ENCODE measurements at places on chromosomes 1 and 21. TPM values are rescaled to one million over a fixed set of nuclear protein-coding genes. Genes with fewer than 3 reads are reported as not detected.
A peak's percentile ranks its signal among the peaks of the same experiment; 100 is the strongest.

DNA sequence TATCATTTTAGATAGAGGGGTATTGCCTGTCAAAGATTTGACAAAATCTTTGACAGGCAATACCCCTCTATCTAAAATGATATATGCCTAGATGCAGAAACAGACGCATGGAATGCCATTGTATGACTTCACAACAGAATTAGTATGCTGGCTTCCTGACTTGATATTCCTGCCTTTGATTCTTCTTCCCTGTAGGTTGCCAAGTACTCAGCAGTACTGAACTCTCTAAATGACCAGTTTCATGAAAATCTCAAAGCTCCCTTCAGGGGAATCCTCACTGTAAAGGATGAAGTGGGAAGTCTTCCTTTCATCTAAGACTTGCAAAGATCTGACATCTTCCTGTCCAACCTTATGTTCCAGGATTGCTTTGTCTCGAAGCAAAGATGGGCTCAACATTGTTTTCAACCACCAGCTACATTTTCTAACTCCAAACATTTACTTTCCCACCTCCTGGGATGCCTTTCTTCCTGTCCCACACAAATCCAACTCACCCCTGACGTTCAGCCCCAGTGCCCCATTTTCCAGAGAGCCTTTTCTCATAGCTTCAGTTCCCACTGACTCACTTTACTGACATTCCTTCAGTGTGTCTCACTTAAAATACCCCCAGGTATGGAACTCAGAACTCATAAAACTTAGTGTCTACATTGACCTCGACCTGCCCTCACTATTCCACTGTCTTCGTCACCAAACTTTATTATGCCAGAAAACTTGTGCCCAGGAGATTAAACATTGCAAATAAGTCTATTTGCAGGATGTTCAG is 67.3 kb upstream of the KCNJ6 start:
- DNase-seq = no peak

DNA sequence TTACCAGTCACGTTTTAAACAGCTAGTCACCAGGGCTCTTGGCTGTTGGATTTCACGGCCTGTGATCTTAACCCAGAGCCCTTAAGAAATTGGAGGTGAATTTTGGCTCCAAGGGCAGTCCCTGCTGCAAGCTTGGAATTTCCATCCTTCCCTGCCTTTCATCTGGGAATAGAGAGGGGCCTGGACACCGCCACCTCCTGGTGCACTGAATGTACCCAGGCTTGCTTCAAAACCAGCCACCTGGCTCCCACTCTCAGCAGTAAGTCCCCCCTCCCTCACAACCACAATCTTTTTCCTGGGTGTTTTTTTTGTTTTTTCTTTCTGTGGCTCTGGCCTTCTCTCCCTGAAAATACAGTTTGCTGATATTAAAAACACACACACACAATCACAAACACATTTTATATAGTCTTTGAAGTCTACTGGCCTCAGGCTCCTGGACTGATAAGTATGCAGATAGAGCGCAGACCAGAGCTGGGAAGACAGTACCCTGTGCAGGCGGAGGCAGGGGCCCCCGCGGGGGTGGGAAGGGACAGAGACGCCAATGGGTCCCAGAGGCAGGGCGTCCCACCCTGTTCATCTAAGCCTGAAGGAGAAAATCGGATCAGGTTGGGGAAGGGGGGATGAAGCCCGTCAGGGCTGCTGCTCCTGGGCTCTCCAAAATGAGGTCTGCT is 65.8 kb upstream of the IGSF21 start:
- DNase-seq = no peak

DNA sequence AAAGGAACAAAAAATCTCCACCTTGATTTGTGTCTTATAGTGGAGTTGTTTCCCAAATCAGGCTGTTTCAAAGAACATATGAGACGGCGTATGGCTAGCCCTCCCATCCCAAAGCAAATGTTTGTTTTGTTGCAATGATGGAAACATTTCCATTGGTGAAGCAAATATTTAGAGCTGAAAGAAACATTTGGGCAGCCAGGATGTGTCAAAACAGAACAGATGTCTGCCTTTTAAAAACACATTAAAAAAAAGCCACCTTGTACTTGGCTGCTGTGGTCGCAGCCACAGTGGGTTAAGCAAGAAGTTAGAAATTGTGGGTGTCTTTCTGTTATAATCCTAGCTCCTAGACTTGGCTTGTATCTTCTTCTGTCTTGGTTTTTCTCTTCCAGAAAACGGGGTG is 116.3 kb downstream of the PEX14 start:
- no peak for DNase-seq

DNA sequence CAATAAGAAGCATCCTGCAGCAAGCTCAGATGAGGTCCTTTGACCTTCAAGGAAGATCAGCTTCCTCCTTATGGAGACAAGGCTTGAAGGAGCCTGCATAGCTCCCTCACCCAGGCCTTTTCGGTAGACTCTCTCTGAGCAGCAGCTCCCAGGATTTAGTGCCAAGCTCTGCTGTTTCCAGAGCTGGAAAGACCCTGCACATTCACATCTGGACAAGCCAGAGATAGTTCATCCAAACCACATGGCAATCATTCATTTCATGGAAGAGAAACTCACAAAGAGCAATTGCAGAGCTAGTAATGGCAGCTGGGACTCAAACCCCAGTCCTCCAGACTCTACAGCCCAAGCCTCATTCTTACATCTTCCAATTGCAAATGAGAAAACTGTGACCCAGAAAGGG is 76.4 kb upstream of the EDN2 start:
- DNase-seq = no peak

DNA sequence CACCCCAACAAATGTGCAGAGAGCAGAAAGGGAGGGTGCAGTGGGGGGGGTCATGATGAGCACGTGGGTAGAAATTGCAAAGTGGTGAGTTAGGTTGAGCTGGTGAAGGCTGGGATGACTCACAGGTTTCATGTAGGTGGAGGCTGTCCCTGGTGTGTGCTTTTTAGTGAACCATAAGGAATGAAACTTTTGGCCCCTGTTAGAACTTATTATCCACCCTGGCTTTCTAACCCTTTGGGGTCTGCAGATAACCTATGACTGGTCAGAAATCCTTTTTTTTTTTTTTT is 46.9 kb downstream of the DOP1B start:
- DNase-seq = no peak

DNA sequence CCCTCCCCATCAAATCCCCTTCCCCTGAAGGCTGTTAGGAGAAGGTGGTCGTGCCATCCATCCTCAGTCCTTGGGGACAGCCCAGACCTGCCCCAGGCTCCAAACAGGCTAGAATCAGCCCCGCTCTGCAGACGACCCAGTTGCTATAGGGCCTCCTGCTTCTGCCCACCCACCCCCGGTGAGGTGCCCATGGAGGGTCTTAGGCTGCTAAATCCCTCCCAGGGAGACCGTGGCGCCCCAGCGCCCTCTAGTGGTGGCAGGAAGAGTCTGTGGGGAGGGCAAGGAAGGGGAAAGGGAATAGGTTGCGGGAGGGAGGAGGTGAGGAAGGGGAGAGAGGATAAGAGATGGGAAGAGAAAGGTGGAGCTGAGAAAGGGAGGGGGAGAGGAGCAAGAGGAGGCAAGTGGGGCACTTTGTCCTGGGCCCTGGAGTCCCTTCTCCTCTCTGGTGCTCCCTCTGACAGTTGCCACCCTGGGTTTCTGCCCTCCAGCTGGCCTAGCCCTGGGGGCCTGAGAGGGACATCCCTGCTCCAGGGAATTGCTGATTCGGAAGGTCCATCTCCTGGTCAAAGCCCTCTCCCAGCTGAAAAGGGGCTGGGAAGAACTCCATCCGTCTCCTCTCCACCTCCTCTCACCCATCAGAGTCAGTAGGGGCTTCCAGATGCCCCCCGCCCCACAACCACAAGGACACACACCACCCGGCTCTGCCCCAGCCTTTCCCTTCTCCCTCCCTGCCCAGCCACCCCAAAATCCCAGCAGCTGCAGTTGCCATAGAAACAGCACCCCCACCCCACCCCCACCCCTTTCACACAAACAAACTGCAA is 55.4 kb downstream of the CAMK2N1 start:
- peak; percentile 53 for DNase-seq

DNA sequence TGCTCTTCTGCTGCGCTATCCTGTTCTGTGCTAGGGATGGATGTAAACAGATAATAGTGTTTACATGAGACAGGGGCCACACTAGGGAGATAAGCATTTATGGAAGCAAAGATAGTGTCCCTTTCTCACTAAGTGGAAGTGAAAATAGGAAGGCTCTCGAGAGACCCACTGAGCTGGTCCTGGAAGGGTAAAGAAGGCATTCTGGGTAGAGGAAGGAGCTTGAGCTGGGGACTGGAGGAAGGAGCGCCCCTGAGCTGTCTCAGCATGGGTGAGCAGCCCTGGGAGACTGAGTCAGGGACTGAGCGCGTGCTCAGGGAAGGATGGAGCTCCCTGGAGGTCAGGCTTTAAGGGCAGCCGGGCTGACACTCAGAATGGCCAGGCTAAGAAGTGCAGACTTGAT is 93.3 kb downstream of the IGSF21 start:
- no peak for DNase-seq

COL8A2 gene
- 0.24 TPM for total RNA-seq

CD52 gene
- not detected for total RNA-seq

LMOD1 gene
- not detected for total RNA-seq

DNA sequence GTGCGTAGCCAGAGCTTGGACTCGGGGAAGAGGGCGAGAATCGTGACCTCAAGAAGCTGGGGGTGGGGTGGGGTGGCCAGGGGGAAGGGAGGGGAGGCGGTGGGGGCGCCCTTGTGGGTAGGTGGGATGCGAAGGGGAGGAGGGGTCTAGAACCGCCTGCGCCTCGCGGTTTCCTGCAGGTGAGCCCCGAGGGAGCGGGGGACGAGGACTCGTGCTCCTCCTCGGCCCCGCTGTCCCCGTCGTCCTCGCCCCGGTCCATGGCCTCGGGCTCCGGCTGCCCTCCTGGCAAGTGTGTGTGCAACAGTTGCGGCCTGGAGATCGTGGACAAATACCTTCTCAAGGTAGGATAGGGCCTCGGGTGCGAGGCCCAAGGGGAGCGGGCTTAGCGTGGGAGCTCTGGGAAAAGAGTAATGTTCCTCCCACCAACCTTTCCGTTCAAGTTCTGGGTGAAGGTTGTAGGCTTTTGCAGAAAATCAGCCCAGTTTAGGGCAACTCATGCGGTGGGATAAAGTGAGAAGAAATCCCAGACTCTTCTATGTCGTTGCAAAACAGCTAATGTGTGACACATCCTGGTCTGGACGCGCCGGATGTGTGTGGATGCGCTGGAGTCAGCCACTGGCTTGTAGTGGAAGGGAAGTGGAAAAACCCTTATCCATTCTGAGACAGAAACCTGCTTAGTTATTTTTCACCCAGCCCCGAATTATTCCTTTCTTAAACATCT is 2.9 kb downstream of the LHX8 start:
- no peak for DNase-seq

DNA sequence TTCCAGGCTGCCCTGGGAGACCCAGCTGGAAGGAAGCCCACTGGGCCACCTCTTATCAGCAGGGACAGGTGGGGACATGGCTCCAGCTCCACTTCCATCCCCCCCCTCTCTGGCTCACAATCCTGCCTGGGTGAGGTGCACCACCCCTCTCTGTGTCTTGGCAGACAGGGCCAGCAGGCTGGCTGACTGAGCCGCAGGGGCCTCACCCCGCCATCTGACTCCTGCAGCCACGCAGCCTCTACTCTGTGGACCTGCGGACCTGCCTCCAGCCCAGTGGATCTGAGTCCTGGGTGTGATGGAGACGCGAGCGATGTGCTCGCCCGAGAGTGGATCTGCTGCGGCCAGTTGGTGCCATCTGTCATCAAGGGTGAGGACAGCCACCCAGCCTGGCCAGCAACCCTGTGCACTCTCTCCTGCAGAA is 30.1 kb downstream of the RCC2 start:
- DNase-seq = no peak

- DNase-seq = no peak
These were observed 11.7 kb downstream of the ITLN2 start for GRCh38 chr1:160942926-160943325.

DNA sequence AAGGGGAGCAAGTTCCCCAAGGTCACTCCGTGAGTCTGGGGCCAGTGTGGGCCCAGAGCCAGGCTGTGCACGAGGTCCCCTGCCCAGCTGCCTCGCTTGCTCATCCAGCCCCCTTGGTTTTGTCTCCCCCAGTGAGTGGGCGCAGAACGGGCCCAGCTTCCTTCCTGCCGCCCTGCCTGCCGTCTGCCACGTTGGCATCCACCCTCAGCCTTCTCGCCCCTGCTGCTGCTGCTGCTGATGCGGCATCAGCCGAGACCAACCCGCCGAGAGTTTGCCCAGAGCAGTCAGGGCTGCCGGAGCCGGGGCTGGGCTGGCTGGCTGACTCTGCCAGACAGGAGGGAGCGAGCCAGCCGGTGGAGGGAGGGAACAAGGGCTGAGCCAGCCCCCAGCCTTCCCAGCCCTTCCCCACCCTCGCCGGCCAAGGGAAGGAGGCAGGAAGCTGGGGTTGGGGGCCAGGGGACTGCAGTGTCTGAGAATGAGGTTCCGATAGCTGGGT is 31.4 kb upstream of the WASF2 start:
- no peak for DNase-seq

- DNase-seq = no peak
These were observed 40.5 kb upstream of the SLC19A2 start for GRCh38 chr1:169526120-169526832.

- no peak for DNase-seq
These were observed 31.8 kb downstream of the IGSF21 start for GRCh38 chr1:18139198-18139981.

ADSS2 gene
- 46.7 TPM for total RNA-seq

CLDN19 gene
- not detected for total RNA-seq

GRCh38 chr1:79287982-79288381 is 281.5 kb upstream of the ADGRL4 start:
- no peak for DNase-seq

DNA sequence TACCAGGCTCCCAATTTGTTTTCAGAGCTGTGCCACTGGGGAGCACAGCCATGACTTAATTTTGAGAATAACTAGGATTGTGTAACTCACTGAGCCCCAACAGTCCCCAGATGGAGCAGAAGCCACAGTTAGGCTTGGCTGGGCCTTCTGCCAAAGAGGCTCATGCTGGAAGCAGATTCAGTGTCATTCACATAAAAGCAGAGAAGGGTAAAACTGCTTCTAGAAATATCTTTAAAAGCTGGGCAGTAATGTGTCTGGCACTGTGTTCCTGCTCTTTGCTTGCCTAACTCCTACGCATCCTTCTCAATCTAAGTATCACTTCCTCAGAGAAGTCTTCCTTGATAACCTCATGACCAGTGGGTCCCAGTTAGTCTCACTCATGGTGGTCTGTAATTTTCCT is 20.3 kb downstream of the STK40 start:
- peak; percentile 63 for DNase-seq

SLC9A1 gene
- total RNA-seq = 27.0 TPM

DNA sequence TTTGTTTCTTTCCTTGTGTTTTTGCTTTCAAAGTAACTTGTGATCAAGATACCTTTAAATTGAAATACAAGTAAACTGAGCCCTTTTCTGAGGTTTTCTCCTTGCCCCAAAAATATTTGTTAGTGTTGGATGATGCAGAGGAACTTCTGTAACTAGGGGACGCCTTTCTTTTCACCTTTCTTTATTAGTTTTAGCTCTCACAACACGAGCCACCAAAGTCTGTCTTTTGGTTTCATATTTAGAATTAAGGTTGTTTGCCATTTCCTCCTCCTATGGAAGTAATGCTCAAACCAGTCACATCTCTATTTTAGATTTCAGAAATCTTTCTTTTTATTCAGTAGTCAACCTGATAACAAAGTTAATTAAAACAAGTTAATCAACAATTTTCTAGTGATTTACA is 120.8 kb downstream of the ZP4 start:
- no peak for DNase-seq

- peak; percentile 78 for DNase-seq
These were observed 180.7 kb downstream of the ZBTB18 start for GRCh38 chr1:244231572-244232315.

Measured in A673 (cell line).